Activated CD8-positive, alpha-beta T cell treated with anti-CD3 and anti-CD28 coated beads for 36 hours (primary cell): ENCODE measurements at places on chromosomes 3 and 15. TPM values are rescaled to one million over a fixed set of nuclear protein-coding genes. Genes with fewer than 3 reads are reported as not detected.

GUCA1C gene
- not detected for total RNA-seq

DNA sequence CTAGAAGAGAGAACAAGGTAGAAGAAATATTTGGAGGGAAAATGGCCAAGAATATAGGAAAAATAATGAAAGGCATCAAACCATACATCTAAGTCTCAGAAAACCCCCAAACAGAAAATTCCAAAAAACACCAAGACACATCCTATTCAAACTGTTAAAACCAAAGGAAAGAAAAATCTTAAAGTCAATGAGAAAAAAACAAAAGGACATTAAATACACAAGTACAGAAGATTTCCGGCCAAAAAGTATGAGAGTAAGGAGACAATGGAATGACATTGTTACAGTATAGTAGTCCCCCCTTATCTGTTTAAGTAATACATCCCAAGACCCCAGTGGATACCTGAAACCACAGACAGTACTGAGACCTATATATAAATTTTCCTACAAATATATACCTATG lies 18.8 kb downstream of the CLASP2 start:
- H3K27me3 ChIP-seq = no peaks in the 10 kb centered on the region
- DNase-seq = no peak
- H3K4me3 ChIP-seq = no peak overlapping the region
- H3K36me3 ChIP-seq = peaks cover 36% of the 10 kb centered on the region
- no peak overlapping the region for H3K27ac ChIP-seq
- peaks cover 17% of the 10 kb centered on the region for H3K4me1 ChIP-seq

DNA sequence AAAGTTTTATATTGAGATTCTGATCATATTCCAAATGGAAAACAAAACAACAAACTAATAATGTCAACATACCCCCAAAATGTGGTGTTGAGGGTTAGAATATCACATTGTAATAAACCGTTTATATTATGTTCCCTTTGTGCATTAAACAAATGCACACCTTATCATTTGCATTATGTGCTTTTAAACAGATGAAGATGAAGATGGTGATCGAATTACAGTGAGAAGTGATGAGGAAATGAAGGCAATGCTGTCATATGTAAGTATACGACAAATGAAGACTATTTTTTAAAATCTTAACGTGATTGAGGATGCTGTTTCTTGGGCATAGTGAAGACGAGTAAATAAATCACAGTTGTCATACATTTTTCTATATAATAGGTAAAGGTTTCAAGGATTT lies 20.6 kb downstream of the MAP2K5 start:
- H3K27ac ChIP-seq = no peak overlapping the region
- peaks cover 28% of the 10 kb centered on the region for H3K36me3 ChIP-seq
- no peak overlapping the region for H3K4me3 ChIP-seq

GRCh38 chr3:167837466-167837865 lies 101.9 kb downstream of the SERPINI1 start:
- no peak for DNase-seq
- H3K4me3 ChIP-seq = no peak overlapping the region
- H3K27me3 ChIP-seq = no peaks in the 10 kb centered on the region
- no peak overlapping the region for H3K27ac ChIP-seq
- no peaks in the 10 kb centered on the region for H3K36me3 ChIP-seq
